ENCODE measurements at places on chromosomes 2 and 18.

DNA sequence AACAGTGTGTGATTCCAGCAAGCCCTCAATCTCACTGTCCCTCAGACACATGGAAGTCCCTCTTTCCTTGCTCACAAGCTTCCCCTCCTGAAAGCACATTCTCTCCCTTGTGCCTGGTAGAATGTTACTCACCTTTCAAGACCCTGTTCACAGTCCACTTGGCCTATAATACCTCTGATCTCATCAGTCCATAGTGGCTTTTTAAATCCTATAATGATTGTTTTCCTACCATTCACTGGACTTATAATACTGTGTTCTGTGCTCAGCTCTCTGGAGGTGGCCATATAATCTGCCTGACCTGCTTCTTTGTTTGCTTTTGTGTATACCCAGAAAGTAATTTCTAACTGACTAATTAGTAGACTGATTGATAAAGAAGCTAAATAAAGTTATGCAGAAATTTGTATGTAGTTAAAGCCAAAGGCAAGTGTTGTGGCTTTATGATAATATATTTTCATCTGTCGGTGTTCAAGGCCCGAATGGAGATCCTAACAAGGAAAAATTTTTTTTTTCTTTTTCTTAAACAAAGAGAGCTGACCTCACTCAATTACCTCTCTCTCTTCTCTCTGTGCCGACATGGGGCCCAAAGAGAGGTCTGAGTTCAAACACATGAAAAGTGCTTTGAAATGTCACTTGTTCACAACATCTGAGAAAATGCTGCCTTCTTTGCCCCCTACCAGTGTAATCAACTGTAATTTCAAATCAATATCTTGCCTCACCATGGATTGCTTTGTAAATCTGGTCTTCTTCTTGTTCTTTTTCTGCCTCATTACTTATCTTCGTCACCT is 1033.0 kb upstream of the PIK3C3 start:
- DNase-seq: no peak

- no peak for DNase-seq
Measured at GRCh38 chr2:10876394-10876793, 35.3 kb upstream of the KCNF1 start.

- no peak for DNase-seq
Measured at GRCh38 chr2:127641133-127641532, 4.8 kb upstream of the GPR17 start.

DNA sequence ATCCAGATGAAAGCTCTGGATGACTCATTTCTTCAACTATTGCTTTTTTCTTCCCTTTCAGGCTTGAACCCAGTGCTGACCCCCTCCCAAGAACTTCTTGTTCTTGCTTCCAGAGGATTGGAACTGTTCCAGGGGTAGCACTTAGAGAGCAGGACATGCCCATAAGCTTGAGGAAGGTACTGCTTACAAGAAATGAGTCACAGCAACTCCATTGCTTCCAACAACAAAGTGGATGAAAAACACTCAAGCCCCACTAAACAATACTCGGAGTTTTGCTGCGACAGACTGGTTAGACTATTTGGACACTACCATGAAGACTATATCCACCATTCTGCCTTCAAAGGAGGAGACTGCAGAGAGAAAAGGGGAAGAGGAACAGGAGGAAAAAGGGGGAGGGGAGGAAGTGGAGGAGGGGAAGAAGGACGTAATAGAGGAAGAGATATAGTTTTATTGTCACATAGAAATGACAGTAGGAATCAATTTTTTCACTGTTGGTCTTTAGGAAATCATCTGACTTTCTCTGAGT is 1.6 kb upstream of the EPC2 start:
- no peak for DNase-seq

DNA sequence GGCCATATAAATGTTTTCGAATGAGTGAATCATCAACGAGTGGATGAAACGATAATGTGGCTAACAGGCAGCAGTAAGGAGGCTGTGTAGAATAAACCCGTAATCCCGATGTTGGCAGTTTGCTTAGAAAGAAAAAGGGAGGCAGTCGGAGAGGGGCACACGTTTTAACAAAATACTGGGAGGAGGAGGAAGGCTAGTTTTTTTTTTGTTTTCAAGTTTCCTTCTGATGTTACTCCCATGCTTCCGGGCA is 476 bp upstream of the MSH2 start:
- no peak for DNase-seq

DNA sequence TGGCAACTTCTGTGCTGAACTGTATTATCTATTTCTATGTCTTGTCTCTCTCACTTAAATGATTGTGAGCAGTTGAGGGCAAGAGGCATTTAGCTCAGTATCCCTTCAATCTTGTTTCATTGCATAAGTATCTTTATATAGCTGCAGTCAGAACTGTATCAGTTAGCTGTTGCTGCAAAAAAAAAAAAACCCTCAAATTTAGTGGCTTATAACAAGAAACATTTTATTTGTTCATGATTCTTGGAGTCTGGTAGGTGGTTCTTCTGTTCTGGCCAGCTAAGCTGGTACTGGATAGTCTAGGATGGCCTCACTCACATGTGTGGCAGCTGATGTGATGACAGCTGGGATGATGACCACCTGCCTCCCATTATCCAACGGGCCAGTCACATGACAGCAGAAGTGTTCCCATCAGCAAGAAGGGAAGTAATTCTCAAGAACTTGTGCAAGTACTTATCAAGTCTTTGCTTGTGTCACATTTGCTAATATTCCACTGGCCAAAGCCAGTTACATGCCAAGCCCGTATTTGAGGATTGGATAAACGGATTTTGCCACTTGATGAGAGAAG is 67.8 kb downstream of the SLC4A3 start:
- DNase-seq: no peak

DNA sequence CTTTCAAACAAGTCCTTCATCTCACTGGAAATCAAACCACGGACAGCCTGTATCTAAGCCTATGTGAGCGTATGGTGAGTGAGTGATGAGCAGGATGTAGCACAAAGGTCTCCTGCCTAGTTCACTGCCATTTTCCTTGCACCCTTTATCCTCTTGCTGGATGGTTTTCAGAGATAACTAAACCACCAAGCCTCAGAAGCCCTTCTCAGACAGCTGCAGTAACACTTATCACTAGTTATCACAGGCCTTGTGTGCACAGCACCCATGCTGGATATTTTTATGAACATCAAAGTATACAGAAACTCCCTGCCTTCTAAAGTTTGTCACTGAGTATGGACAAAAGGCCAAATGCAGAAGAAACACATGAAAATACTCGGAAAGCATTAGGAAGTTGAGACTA is 69.5 kb downstream of the C1D start:
- DNase-seq: no peak

DNA sequence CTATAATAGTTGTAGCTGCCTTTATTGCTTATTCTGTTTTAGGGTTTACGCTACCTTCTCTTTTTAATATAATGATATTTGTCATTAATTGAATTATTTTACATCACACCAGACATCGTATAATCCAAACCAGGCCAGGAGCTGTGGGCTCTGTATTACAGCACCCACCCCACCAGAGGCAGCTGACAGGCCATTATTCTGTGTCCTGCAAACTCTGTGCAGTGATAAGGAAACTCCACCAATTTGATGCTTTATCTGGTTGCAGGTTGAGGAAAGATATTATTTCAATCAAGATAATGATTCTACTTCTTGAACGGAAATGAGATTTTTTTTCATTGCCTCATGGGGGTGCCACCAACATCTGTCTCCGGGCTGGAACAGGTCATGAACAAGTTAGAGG is 227.3 kb downstream of the ZBTB7C start:
- DNase-seq: no peak

GRCh38 chr2:43075054-43075593 is 151.3 kb downstream of the ZFP36L2 start:
- no peak for DNase-seq

- no peak for DNase-seq
Measured at GRCh38 chr18:3693410-3693809, 243.4 kb downstream of the TGIF1 start.

DNA sequence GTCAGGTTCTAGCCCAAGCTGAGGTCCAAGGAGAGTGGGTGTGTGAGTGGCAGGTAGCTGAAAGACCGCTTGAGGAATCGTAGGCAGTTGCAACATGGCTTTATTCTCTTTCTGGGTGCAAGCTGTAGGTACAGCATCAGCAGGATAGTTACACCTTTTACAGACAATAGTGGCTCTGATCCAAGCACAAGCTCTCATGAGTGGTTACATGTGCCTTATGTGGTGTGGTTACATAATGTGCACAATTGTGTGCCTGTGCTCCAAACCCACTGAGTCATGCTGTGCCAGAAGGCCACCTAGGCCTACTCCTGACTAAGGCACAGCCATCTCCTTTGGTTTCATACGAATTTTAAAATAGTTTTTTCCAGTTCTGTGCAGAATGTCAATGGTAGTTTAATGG is 227.6 kb downstream of the SATB2 start:
- no peak for DNase-seq

- no peak for DNase-seq
Measured at GRCh38 chr2:36058076-36058475, 297.5 kb upstream of the CRIM1 start.

GRCh38 chr2:47094511-47095142 is 60.5 kb downstream of the STPG4 start:
- no peak for DNase-seq

- DNase-seq: no peak
Measured at GRCh38 chr18:42155024-42155423, 200.0 kb downstream of the PIK3C3 start.

- DNase-seq: no peak
Measured at GRCh38 chr2:175476948-175477347, 295.4 kb upstream of the ATP5MC3 start.

GRCh38 chr2:28658369-28658768 is 93.3 kb upstream of the PPP1CB start:
- no peak for DNase-seq

DNA sequence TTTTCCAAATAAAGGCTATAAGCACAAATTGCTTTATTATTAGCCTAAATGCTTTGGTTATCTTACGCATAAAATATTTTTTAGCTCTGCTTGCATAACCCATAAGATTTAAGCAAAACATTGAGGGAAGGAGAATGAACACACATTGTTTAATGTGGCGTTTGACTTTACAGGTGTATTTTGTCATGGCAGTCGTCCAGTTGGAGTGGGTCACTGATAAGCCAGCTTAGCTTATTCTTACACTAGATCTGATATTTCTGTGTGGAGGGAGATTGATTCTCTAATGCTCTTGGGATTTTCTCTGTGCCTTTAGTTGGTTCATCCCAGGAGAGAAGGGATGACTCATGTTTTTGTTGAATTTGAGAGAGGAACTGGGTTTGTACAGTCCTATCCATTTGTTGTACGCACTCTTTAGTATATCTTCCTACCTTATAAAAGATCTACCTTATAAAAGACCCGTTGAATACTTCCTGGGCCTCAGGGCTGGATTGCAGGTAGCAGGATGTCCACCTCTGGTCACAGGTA is 47.5 kb upstream of the ACYP2 start:
- no peak for DNase-seq

DNA sequence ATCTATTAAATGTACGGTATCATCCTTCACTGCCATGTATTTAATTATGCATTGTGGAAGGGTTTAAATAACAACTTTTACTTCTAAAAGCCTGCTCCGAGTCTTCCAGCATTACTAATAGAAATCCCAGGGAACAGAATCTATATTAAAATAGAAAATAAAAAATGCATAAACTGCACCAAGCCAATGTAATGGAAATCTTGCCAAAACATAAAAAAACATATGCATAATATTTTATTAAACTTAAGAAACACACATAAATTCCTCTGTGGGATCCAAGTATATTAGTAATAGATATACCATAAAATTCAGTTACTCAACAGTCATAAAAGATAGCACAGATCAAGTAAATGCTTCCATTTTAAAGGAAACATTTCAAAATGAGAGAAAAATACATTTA is 175.6 kb downstream of the TDRD15 start:
- DNase-seq: no peak

GRCh38 chr2:217047209-217047608 is 187.3 kb upstream of the TNP1 start:
- DNase-seq: no peak

DNA sequence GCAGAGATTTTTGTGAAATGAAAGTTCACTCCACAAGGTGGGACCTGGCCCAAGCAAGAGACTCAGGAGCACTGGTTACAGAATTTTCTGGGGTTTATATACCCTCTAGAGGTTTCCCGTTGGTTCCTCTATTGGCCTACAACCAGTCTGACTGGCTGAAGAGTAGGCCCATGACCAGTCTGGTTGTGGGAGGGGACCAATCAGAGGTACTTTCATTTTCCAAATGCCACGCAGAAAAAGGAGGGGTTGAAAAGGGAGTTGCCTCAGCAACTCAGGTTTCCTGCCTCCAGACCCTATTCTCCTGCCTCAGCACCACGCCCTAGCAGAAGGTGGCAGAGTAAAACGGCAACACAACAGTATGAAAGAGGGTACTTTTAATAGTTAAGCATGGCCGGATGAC is 98.4 kb downstream of the COLEC12 start:
- no peak for DNase-seq

GRCh38 chr2:205998583-205998982 is 87.4 kb downstream of the INO80D start:
- DNase-seq: no peak

DNA sequence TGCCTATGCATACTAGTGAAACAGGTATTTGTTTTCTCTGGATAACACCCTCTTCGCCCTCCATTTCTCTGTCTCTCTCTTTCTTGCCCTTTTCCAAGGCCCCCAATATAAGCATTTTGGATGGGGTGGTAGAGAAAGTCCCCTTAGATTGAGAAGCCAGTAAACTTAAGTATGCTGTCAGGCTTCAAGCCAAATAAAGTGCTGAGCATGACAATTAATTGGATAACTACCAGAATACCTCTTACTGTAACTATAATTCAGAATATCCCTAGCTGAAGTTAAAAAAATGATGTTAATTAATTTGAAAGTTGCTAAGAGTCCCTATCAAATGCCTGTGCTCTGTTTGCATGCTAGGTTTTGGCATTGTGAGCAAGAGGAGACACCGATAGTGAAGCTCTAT is 324.8 kb downstream of the PARD3B start:
- no peak for DNase-seq

GRCh38 chr2:213317929-213318328 is 33.7 kb downstream of the SPAG16 start:
- no peak for DNase-seq

DNA sequence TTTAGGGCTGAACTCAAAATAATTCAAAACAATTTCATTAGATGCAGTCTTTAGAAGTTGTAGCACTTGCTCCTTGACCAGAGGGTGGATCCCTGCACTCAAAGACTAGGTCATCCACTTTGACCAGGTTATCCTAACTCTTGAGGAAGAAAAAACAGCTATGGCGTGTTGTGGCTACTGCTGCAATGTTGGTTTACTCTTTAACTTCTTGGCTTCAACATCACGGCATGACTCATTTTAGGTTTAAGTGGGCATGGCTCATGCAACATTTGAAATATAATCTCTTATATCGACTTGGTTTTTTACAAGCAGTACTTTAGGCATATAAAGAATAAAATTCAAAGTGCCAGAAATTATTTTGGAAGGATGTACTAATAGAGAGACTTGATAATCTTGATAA is 35.4 kb downstream of the ANKRD29 start:
- DNase-seq: no peak

- no peak for DNase-seq
Measured at GRCh38 chr2:216059233-216059834, 22.3 kb downstream of the PECR start.

DNA sequence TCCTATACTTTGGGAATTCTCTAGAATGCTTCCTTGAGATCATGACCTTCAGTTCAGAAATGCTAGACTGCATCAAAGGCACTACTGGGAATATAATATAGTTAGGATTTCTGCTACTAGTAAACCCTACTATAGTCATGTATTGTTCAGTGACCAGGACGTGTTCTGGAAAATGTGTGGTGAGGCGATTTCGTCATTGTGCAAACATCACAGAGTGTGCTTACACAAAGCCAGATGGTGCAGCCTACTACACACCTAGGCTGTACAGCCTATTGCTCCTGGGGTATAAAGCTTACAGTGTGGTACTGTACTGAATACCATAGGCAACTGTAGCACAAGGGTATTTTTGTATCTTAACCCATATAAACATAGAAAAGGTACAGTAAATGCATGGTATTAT is 13.0 kb downstream of the CXCR4 start:
- DNase-seq: no peak

Data from activated CD4-positive, CD25-positive, alpha-beta regulatory T cell treated with anti-CD3 and anti-CD28 coated beads, Interleukin-2, amount 50 U/mL, for 16 hours (primary cell).